Kidney tubule cell (primary cell): ENCODE measurements at places on chromosomes 12 and 14.

- peak; percentile 57 for DNase-seq
These were observed at the start of gene SALL2 for GRCh38 chr14:21525962-21526671. TSS of gene SALL2 (minus strand) at chr14:21526346. CDS start at chr14:21526127, 219 bp downstream.

DNA sequence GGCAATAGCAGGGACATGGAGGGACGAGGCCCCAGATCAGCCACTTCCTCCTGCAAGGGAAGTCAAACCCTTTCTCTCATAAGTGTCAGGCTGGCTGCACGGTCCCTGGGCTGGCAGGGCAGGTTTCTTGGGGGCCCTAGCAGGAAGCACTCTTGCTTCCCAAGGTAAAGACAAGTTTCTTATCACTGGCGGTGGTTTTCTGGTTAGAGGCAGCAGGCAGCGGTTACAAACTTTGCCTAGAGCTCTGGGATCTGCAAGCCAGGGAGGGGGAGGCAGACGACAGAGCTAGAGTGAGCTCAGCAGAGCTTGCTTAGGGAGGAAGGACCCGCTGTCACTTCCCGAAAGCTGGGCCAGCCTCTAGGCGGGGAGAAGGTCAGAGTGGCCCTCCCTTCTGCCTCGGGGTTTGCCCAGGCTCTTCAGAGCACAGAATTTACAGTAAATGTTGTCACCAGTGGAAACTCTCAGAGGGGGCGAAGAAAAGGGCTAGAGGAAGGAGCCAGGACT is 20.4 kb downstream of the BATF start:
- no peak for DNase-seq

GRCh38 chr14:75449696-75450095 is 21.9 kb downstream of the JDP2 start:
- no peak for DNase-seq

GRCh38 chr14:69149461-69150244 is 3.3 kb downstream of the DCAF5 start:
- DNase-seq: peak; percentile 13

DNA sequence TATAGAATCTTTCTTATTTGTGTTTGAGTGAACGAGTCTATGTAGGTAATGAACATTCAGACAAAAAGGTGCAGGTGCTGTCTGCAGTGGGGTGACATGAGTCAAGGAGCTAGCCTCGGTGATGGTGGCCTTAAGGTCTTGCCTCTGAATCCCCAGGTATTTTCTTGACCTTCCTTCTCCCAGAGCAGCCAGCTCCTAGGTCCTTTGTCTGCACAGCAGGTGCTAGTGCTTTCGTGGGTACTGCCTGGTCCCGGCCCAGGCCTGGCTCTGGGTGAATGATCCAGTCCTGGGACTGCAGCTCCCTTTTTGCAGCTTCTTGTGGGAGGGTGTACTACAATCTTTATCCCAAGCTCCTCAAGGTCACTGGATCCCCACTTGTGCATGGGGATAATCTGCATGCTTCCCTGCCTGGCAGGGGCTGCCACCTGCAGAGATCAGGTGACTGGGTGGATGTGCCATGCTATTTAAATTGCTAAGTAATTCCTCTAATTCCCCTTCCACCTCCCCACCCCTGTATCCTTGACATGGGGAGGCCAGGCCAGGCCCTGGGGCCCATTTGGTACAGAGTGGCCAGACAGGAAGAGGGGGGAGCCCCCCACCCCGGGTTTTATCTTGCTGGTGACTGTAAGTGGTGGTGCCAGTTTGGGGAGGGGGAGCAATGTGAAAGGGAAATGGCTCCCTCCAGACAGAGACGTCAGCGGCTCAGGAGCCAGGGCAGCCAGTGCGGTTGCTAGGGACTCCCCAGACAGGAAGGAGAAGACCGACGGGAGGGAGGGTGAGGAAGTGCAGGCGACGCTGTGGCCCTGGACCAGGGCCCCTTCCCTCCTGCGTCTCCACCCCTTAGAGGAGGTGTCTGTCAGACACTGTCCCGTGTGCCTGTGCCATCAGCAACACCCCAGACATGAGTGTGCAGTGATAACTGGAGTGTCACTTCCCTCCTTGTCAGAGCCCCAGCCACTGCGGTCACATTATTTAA is 6.7 kb downstream of the VASH1 start:
- DNase-seq: peak; percentile 25
